M059J (cell line): ENCODE measurements at places on chromosomes 2 and 18.

DNA sequence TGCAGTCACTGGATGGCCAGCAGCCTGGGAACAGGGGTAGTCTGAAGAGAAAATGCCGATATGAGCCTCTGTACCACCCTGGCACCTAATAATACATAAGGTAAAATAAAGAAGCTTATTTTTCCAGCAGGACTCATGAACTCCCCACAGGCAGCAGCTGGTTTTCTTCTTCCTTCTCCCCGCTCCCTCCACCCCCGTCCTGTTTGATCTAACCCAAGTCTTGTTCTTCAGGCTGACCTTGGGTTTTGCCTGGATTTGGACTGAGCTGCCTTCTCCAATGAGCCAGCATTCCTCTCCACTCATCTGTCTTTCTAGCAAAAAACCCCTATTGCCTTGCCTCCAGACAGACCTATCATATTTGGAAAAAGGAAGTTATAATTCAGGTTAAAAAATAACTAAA lies 111.8 kb downstream of the CELF4 start:
- no peak for DNase-seq

DNA sequence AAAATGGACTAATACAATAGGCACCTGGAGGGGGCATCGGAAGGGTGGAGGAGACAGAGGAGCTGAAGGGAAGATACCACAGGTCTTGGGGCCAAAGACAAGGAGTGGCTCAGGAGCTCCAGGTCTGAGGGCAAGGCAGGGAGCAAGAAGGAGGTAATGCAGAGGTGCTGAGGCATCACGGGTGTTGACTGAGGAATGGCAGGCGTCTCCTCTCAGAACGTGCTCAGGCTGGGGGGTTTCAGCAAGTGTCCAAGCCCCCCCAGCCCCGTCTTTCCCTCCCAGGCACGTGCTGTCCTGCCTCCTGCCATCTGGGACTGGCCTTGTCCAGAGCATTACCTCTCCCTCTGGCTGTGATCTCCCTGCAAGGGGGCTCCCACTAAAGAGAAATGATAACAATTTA lies 265.4 kb downstream of the DCDC2C start:
- no peak for DNase-seq

- DNase-seq, result no peak
Measured at GRCh38 chr2:226477221-226478108, 322.2 kb downstream of the IRS1 start.

- DNase-seq, result peak; percentile 48
Measured at GRCh38 chr2:48715042-48715899, 40.3 kb downstream of the LHCGR start.

DNA sequence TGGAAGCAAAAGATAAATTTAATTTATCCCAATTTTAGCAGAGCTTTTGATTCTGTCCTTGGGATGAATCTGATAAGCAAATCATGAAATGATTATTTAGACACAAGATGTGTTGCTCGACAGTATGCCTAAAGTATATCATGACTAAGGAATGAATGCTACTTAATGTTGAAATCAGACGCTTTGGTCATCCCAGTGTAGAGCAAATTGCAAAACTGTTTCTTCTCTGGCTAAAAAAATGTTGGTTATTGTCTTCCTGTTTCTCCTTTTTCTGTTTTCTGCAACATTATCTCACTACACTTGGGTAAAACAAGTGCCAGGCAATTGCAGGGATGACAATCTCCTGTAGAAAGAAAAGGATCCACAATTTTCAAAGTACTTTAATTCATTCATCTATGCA lies 66.4 kb downstream of the BABAM2 start:
- peak; percentile 38 for DNase-seq

GRCh38 chr18:40017021-40017420 lies 1938.0 kb upstream of the PIK3C3 start:
- DNase-seq, result no peak
